ENCODE measurements at places on chromosomes 2 and 18. TPM values are rescaled to one million over a fixed set of nuclear protein-coding genes. Genes with fewer than 3 reads are reported as not detected.

- no peak for DNase-seq
Observed at GRCh38 chr2:229282758-229283546, 11.9 kb upstream of the PID1 start.

DNA sequence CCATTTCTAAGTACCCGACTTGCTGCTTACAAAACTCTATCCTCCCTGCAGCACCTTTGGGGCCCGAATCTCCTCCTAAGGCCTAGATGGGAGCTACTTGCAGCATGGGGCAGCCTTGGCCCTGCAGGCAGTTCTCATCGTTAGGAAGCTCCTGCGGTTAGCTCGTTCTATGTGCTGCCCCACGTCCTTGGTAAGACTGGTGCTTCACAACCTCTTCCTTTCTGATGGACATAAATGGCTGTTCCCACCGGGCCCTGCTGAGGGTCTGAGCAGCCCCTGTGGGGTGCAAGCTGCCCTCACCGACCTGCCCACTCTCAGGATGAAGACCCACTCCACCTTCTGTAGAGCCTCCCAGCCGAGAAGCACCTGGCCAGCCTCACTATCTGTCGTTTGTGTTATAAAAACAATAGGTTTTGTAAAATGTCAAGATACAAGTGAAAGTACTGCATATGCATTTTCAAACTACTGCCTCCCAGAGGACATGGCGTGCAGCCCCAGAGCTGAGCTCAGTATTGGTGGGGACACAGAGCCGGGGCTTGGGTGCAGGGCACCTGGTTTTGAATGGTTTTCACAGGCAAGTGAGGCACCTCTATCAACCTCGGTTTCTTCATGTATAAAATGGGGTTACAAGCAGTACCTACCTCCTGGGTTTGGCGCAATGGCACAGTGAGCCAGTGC, 19.4 kb downstream of the OTOF start:
- no peak for DNase-seq

DNA sequence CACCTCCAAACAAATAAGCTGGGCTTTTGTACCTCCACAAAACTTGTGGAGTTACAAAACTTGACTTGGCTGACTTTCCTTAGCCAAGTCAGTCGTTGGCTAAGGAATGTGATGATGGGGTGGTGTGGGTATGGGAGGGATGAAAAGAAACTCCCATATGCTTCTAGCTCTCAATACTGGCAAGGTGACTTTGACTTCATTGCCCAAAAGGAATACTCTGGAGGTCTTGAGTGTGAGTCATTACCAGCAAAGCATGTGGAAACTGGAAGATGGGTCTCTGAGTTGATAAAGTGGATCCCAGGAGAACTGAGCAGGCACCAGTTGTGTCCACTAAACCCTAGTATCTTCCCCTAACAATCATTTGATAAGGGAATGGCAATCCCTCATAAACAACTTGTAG, 226.7 kb downstream of the GULP1 start:
- DNase-seq, result no peak

- peak; percentile 15 for DNase-seq
Observed at GRCh38 chr2:122737429-122738077, 982.1 kb downstream of the TSN start.

DNA sequence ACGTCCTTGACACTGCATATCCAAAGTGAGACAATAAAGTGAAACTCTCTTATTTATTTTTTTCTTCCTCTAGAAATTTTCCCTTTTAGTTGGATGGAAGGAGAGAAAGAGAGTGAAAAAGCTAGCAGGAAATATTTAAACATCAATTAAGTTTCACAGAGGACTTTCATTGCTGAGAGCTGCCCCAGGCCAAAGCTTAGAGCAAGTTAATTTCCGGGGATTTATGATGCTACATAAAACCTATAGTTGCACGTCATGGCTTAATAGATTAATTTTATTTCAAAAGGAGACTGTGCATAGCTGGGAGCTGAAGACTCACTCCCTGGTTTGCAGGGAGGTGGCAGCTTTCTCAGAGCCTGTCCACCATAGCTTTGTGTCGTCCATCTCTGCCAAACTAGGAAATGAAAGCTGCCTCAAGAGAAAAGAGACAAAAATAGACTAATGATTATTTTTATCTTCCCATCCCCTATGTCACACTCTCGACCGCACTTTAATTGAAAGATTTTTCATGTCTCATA, 323.3 kb upstream of the RAB6C start:
- DNase-seq, result no peak

The ST8SIA3 gene
- total RNA-seq, result not detected

The EHBP1 gene
- total RNA-seq, result 22.7 TPM

The SMYD1 gene
- not detected for total RNA-seq

The SCG2 gene
- total RNA-seq, result 11.2 TPM

DNA sequence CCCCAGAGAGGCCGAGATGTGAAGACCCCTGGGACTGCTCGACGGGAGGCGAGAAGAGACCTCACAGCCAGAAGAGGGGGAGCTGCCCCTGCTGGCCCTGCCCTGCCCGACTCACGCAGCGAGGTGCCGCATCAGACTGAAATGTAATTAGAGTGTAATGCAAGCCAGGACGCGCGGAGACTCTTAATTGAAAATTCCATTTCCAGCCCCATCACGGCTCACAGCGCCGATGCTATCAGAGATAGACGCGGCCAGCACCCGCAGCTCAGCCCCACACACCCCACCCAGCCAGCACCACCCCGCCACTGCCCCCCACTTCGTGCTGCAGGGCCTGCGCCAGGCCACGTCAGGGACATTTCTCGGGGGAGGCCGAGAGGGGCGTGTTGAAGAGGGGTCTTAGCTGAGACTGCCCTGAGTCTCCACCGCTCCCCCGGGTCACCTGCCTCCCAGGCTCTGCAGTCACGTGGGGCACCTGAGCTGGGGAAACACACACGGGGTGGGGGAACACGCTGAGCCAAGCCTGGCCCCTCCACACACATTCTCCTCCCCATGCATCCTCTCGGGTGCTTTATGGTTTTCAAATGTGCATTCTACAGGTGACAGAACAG, 78.1 kb downstream of the TEX51 start:
- DNase-seq, result no peak

DNA sequence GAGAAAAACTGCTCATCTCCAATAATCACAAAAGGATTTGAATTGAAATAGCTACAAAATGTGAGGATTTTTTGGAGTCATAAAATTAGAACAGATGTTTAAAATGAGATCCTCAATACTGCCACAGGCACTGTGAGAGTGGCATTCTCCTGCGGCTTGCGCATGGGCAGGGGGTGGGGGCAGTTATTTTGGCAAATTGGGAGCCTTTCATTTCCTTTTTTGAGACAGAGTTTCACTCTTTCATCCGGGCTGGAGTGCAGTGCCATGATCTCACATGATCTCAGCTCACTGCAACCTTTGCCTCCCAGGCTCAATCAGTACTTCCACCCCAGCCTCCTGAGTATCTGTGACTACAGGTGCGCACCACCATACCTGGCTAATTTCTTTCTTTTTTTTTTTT, 42.4 kb downstream of the POMC start:
- DNase-seq, result no peak
